ENCODE measurements at places on chromosomes 7 and 10.

- DNase-seq, result no peak
These were observed 121.3 kb upstream of the ODAD2 start for GRCh38 chr10:28120043-28120749.

DNA sequence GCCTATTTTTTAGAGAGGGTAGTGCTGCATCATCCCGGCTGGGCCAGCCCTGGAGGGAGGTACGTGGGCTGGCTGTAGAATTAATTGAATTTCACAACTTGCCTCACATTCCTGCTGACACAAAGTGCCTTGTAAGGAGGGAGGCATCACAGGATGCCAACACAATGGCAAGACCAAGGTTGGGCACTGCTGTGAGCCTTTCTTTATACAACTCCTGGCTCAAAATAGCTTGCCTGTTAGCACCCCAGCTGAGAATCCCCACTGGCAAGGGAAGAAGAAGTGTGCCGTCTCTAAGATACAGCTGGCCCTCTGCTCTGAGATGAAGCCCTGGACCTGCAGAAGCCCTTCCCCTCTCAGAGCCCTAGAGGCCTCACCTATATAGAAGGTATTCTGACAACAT lies 873.9 kb downstream of the GRID1 start:
- no peak for DNase-seq

DNA sequence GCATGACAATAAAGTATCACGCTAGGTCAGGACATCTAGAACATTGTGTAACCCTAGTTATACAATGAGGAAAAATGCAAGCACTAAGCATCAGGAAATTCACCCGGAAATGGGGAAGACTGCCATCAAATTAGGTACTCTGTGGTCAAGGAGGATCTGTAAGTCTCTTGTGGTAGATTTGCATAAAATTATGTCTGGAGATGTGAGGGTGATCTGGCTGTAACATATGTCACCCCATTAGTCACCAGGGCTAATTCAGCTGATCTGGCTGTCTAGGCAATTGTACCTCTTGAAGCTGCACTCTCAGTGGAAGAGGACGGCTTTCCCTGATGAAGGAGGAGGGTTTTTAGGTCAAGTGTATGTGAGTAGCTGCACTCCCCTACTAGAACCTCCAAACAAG lies 14.8 kb downstream of the AKR1D1 start:
- DNase-seq, result no peak

GRCh38 chr7:123190109-123190831 lies 9.5 kb downstream of the SLC13A1 start:
- no peak for DNase-seq

- DNase-seq, result no peak
These were observed 239.8 kb upstream of the IGFBP3 start for GRCh38 chr7:46160861-46161260.

DNA sequence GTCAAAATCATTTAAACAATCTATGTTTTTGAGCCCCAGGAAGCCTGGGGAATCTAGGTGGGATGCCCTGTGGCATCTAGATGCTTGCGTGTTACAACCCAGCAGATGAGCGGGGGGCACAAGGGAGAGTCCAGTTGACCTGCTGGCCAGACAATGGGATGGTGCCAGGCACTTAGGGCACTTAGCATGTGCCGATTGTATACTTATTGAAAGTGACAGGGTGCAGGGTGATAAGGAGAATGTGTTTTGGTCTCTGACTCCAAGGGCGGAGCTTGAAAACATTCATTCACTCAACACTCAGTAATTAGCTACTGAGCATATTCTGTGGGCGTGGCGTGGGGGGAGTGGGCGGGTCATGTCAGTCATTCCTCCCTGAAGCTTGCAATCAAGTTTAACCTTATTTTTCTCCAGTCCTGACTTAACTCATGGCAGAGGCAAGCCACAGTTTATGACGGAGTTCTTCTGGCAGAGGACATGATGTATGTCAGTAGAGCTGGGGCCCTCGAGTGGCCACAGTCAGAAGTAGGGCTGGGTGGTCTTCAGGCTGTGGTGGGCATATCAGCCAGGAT lies 115.1 kb downstream of the PRKCQ start:
- no peak for DNase-seq

- no peak for DNase-seq
These were observed 10.5 kb downstream of the IKZF1 start for GRCh38 chr7:50314836-50315592.

DNA sequence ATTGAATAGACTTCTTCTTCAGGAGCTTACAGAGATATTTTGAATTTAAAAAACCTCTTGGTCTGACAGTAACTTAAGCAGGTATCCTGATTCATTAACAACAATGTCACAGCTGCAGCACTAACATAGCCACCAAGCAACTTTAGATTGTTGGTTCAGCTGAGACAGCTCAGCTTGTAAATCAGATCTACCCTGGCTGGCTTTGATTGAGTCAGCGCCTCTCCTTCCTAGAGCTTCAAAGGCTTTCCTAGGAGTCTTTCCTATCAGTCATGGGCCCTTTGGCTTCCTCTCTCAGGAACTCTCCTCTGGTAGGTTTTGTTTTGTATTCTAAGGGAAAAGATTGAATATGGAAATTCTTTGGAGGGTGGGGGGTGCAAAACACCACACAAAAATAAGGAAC lies 70.7 kb upstream of the STEAP4 start:
- DNase-seq, result no peak

GRCh38 chr7:94643771-94644545 lies 12.0 kb downstream of the SGCE start:
- no peak for DNase-seq

- no peak for DNase-seq
These were observed 103.8 kb downstream of the ATE1 start for GRCh38 chr10:121823993-121824463.

DNA sequence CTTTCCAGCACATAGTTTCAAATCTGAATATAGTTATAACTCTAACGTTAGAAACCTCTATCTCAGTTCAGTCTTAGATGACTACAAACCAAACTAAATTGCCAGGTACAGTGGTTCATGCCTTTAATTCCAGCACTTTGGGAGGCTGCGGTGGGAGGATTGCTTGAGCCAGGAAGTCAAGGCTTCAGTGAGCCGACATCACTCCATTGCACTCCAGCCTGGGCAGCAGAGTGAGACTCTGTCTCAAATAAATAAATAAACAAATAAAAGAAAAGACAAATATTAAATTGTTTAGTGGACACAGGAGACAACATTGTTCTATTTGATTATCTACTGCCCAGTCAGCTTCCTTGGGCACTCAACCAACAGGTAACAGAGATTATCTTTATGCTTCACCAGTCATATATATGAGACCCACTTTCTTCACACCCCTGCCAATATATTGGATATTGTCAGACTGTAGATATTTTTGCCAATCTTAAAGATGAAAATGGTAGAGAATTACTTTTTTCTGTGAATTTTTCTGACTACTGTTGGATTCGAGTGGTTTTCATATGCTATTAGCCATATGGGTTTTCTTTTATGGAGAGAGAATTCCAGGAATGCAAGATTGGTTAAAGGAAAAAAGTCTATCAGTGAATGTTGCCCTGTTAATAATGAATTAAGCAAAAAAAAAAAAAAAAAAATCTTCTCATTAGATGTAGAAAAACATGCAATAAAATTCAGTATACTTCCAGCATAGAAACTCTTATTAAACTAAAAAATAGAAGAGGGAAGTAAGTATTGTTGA lies 16.0 kb downstream of the HDAC9 start:
- no peak for DNase-seq

Data from NCI-H510A (cell line).